ENCODE measurements at places on chromosomes 1 and 21. TPM values are rescaled to one million over a fixed set of nuclear protein-coding genes. Genes with fewer than 3 reads are reported as not detected.

RUNX3 gene
- total RNA-seq, result 1.8 TPM

NPHS2 gene
- total RNA-seq, result not detected

PDE4DIP gene
- total RNA-seq, result 19.1 TPM

HCRTR1 gene
- 0.13 TPM for total RNA-seq

C1orf94 gene
- total RNA-seq, result 5.5 TPM

OR10J1 gene
- total RNA-seq, result not detected

GFI1 gene
- total RNA-seq, result 0.35 TPM

KCND3 gene
- total RNA-seq, result 0.18 TPM

GTF2B gene
- 16.8 TPM for total RNA-seq

DNA sequence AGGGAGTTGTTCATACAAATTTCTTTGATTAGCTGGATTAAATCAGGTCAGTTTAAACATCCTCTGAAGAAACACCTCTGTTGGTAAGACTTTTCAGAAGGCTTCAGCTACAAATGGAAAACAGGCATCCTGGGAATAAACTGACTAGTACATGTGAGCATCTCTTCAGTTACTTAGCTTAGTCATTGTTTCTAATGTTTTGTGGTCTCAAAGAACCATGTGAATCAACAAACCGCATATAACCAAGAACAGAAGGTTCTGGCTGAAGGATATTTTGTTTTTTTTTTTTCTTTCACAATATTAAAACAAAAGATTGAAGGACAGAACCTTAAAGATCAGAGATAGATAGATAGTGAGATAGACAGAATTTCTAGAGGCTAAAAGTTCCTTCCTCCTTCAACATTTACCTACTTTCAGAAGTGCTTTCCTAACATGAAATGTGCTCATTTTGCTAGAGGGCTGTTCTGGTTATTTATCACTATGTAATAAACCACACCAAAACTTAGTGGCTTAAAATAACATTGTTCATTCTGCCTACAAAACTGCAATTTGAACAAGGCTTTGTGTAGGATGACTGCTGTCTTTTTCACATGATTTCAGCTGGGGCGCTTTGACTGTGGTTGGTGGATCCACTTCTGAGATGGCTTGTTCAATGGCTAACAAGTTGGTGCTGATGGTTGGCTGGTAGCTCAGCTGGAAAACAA is 119.8 kb upstream of the PTGFR start:
- no peak for DNase-seq

DNA sequence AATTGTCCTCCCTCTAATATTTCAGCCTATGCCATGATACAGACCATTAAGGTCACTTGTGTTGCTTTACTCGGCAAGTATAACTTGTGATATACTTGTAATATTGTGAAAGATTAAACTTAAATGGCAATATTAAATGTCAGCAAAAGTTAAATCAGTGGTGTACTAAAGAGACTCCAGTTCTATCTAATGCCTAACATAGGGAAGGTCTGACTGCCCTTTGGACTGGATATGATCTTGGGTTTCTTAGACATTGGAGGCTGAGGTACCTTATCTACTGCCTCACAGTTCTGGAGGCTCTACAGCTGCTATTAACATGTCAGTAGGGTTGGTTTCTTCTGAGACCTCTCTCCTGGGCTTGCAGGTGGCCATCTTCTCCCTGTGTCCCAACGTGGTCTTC is 89.9 kb downstream of the MT1HL1 start:
- no peak for DNase-seq

DNA sequence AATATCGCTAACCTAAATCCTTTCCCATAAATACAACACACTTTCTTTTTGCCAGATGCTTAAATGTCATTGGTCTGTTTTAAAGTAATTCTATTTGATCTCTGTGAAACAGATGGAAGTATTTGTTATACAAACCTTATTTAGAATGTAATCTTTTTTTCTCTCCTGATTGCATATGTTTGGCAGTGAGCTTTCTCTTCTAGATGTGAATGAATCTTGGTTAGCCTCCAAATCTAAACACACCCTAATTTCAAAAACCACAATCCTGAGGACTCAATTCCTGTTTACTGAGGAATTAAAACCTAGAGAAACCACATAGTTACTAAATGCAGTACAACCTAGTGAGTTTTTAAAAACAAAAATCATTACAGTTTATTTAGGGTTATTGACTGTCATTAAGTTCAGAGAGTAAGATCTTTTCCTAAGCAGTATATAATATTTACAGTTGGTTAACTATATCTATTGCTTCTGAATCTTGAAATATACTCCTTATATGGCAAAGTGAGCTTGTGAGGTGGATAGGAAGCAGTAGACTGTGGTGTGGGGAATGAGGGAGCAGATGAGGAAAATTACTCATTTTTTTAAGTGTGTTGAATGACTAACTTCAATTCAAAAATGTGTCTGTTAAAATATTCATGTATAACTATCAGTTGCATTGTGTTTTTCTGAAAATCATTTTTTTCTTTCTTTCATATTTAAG is 218.7 kb downstream of the FMN2 start:
- DNase-seq, result no peak

DNA sequence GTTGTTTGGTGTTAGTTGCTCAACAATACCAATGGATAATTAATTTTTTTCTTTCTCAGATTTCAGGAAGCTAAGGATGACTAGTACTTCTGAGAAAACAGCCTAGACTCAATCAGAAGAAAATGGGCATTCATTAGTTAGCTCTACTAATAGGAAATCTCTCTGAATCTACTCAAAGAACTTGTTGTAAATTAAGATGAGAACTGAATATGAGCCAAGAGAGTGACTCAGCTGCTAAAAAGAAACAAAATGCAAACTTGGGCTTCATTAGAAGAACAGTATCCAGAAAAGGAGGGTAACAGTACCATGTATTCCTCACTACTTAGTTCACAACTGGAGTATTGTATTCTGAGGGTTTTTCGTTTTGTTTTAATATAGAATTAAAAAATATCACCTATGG is 12.5 kb downstream of the FOXJ3 start:
- DNase-seq, result no peak

DNA sequence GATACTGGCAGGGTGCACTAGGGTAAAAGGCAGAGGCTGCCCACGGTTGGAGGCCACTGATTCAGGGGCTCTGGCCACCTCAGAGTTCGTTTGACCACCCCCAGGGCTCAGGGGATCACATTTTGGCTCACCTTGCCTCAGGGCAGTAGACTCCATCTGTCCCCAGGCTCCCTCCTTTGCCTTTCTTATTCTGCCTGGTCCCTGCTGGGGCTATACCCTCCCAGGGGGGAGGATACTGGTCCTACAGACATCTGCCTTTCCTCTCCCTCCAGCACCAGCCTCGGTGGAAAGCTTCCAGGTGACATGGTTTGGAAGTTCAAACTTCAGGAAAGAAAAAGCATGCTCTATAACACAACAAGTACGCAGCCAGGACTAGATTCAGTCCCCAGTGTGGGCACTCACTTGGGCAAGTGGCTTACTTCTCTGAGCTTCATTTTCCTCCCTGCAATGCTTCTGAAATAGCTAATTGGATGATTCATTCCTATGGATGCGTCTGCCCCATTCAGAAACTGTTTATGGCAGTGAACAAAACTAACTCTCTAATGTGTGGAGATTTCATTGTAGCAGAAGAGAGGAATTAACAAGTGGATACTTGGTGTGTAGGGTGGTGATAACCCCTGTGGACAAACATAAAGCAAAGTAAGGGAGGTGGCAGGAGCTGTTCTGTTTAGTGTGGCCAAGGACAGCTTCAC is 154.8 kb downstream of the TRABD2B start:
- no peak for DNase-seq

GRCh38 chr21:42562816-42563215 is 49.2 kb downstream of the SLC37A1 start:
- peak; percentile 6 for DNase-seq

- DNase-seq, result no peak
Observed at GRCh38 chr1:35605867-35606182, 32.7 kb downstream of the TFAP2E start.

DNA sequence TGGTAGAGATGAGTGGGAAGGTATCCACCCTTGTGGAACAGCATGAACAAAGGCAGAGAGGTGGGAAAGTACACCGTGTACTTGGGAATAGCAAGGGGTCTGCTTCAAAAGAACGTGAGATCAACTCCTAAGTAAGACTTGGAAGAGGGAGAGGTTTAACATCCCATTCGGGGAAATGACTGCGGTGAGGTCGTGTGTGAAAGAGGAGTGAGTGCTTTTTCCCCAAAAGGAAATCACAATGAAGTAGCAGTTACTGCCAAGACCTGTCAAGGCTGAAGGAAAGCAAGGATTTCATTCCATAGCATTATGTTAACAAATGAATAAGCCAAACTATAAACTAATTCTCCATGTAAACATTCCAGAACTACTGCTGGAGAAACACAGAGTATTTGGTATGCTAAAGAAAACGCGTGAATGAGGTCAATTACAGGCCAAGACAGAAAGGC is 20.0 kb upstream of the SYDE2 start:
- no peak for DNase-seq

GRCh38 chr1:204282761-204283221 is 69.0 kb upstream of the GOLT1A start:
- DNase-seq, result no peak

- peak; percentile 76 for DNase-seq
Observed at GRCh38 chr1:30111431-30111830, 612.0 kb downstream of the MATN1 start.

DNA sequence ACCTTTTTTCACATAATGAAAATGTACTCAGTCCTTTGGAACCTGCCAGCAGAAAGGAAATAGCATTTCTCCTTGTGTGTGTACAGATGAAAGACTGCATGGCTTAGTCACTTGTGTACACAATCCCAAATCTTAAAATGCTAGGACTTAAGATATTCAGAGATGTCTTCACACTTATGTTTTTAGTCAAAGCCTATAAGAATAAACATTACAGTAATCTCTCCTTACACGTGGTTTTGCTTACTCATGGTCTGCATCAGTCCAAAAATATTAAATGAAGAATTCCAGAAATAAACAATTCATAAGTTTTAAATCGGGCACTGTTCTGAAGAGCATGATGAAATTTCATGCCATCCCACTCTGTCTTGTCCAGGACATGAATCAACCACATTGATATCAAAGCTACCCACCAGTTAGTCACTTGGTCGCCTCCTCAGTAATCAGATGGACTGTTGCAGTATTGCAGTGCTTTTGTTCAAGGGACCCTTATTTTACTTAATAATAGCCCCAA is 75.7 kb upstream of the RRP15 start:
- no peak for DNase-seq

DNA sequence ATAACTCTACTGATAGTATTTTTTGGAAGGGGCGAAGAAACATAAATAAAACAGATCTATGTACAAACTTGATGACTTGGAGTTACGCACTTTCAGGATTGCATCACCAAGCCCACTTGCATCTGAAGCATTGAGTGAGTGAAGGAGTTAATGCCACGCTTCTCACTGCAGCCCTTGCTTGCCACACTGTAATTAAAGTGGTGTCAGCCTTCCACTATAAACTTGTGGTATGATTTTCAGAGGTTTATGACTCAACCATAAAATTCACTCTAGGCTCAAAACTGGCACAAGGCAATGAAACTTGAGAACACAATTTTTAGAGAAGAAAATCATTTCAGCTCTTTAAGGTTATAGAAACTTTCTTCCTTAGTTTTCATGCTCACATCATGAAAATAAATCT is 93.9 kb upstream of the PRMT6 start:
- DNase-seq, result no peak

- no peak for DNase-seq
Observed at GRCh38 chr1:158153746-158154444, 26.8 kb upstream of the CD1D start.

DNA sequence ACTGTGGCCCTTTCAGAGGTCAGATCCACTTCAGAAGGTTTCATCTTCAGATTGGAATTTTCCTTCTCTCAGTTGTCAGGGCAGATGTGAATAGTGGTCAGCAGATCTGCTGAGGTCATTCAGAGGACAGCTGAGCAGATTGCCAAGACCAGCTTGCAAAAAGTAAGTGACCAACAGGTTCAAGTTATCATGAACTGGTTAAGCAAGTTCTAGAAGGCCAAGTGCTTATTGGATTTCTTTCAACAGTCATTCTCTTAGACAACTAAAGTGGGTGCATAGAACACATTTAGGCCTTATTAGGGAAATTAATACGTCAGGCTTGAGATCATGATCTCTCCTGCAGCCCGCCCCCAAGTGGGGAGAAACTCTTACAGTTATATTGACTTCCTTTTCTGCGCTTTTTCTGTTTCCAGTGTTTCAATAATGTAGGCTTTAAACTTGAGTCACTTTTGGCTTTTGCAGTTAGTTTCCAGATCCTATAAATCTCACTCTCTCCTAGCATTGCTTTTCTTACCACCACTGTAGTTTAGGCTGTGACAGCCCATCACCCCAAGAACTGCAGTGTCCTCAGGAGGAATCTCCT is 96.4 kb downstream of the C1orf21 start:
- no peak for DNase-seq

DNA sequence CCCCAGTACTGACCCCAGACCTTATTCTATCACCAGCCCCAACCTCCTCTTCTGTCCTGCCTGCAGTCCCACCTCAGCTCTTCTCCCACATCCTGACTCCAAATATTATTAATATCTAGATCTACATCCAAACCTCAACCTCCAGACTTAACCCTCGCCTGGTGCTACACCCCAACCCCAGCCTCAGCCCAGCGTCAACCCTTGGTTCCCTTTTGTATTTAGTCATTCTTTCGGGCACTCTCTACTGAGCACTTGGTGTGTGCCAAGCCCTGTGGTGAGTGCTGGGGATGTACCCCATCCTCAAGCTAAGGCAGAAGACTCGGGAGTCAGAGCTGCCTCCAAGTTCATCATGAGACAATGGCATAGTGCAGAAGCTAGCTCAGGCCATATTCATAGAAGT is 1.1 kb downstream of the SHISAL2A start:
- no peak for DNase-seq

- no peak for DNase-seq
Observed at GRCh38 chr1:234309243-234309597, 64.0 kb upstream of the COA6 start.

GRCh38 chr1:218498056-218498938 is 153.2 kb downstream of the TGFB2 start:
- no peak for DNase-seq
